ENCODE measurements at places on chromosomes 1 and 21. TPM values are rescaled to one million over a fixed set of nuclear protein-coding genes. Genes with fewer than 3 reads are reported as not detected.

AMY1B gene
- not detected for total RNA-seq

DNA sequence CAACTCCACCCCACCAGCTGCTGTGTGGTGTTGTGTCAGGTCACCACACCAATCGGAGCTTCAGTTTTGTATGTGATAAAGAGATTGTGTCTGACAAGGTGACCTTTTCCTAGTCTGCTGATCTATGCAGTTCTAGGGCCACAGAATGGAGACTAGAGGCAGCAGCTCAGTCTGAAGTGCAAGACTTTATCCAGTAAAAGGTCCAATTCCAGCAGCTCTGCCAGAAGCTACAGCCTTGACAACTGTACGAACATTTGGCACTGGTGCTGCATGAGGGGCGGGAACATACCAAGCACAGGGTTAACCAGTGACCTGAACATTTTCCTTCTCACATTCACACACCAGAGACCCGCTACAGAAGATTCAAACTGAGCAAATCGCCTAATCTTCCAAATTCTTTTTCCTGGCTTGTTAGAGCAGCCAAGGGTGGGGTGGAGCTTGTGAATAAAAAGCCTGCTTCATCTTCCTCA is 9.3 kb downstream of the FMO1 start:
- no peak for DNase-seq

DNA sequence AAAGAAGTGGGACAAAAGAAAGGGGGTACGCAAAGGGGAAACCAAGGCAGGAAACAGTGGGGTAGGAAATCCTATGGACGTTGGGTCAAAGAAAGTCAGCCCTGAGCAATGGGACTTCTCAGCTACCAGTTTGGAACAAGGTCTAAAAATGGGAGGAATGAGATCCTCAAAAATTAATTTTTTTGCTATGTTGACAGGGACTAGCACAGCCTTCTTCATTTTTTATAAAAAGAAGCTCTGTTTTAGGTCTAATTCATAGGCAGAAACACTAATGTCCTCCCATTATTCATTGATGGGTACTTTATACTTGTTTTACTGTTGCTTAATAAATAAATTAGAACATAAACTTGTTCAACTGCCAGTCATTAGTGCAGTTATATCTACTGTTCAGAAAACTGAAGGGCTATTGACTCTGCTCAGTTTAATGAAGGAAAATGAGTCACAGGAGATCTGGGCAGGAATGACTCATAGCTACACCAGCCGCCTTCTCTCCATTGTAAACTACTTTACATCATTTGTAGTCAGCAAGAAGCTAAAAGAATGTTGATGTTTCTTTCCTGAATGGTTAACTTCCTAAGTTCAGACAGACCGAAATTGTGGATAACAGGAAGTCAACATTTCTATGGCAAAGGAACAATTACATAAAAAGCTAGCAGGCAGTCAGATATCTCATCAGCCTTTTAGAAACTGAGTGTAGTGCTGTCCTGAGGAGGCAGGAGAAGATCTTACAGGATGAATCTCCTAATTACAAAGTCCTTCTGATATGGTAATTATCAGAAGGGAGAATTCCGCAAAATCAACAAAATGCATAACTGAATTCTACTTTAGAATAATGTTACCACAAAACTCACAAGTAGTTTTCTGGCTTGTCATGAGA is 356.4 kb upstream of the PKN2 start:
- DNase-seq = no peak

DNA sequence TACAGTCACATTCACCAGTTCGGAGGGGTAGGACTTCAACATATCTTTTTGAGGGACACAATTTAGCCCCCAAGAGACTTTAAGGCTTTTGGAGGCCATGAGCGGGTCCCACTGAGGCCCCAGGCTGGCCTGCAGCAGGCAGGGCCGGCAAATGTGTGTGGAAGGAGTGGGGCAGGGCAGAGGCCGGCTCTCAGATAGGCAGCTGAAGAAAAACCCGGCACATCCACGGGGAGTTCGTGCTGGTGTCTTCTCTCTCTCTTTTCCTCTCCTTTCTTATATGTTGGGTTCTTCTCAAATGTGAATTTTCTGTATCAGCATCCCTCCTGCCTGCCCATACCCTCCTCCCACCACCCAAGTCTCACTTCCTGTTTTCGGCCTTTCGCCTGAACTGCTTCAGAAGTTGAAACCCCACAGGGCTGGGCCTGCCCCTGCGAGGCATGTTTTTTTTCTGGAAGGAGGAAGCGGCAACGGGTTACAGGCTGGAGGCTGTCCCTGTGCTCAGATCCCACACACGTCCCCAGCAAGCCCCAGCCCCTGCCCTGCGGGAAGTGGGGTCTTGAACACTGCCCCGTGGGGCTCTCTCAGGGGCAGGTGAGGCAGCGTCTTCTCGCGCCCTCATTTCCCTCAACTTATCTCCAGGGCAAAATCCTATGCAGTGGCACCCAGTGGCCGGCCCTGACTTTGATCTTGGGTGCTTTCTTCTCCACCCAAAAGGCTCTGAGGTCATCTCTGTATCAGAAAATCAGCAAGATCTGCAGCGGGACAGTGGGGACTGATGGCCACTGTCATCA is 9.7 kb upstream of the UMODL1 start:
- DNase-seq = no peak

GRCh38 chr1:169091480-169091941 is 15.0 kb upstream of the ATP1B1 start:
- DNase-seq = peak; percentile 19

GOLT1A gene
- total RNA-seq = not detected

DNA sequence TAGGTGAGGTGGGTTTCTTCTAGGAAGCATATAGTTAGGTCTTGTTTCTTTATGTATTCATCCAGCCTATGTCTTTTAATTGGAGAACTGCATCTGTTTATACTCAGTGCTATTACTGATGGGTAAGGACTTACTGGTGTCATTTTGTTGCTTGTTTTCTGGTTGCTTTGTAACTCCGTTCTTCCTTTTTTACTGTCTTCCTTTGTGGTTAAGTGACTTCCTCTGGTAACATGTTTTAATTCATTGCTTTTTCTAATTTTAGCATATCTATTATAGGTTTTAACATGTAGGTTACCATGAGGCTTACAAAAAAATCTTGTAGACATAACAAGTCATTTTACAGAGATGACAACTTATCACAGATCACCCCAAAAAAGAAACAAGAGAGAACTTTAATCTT is 160.8 kb downstream of the VAV3 start:
- DNase-seq = no peak

GRCh38 chr1:245294020-245294419 is 139.2 kb downstream of the KIF26B start:
- no peak for DNase-seq

- no peak for DNase-seq
These were observed 86.5 kb downstream of the PATJ start for GRCh38 chr1:61828805-61829204.

CD34 gene
- total RNA-seq = not detected

DNA sequence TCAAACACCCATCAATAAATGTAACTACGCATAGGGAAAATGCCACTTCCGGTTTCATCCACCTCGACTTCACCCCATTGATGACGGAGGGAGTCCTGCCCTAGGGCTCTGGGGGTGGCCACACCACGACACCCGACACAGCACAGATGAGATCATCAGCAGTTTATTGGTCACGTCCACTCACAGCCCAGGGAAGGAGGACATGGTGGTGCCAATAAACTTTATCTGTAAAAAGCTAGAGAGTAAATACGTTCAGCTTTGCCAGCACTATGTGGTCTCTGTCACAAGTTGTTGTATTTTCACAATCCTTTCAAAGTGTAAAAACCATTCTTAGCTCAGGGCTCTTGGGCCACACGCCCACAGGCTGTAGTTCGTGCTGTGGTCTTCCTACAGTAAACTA is 16.3 kb downstream of the SETD4 start:
- DNase-seq = no peak

DNA sequence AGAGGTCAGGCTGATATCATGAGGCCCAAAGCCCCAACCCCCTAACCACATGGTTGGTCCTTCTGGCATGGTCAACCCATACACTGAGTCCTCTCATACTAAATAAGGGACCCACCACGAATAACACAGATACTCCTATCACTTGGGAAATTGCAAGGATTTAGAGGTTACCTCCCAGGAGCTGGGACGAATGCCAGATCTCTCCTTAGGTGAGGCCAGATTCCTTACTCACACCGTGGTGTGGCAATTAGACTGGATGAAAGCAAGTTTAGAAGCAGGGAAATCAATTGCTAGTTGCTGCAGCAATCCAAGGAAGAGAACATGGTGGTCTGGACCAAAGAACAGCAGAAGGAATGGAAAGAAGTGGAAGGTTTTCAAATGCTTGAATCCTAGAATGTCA is 60.1 kb downstream of the IER5 start:
- DNase-seq = no peak

- DNase-seq = no peak
These were observed 296.1 kb downstream of the HHIPL2 start for GRCh38 chr1:222251847-222252246.

DNA sequence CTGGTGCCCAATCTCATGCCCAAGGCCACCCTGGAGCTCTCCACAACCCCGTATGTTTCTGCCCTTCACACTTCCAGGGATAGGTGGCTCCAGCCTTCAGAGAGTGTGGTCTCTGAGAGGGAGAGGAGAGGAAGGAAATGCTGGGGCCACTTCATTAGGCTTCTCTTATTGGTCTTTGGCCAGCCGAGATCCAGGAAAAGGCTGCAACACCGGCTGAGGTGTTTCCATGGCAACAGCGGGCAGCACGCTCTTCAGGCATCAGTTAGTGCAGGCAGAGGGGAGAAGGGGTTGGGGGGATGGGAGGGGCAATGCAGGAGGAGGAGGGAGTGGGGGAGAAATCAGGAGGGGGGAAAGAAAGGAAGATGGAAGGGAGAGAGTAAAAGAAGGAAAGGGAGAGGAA is 275.1 kb upstream of the GJB5 start:
- DNase-seq = no peak

- no peak for DNase-seq
These were observed 8.1 kb upstream of the TMEM183A start for GRCh38 chr1:202998836-202999750.

DNA sequence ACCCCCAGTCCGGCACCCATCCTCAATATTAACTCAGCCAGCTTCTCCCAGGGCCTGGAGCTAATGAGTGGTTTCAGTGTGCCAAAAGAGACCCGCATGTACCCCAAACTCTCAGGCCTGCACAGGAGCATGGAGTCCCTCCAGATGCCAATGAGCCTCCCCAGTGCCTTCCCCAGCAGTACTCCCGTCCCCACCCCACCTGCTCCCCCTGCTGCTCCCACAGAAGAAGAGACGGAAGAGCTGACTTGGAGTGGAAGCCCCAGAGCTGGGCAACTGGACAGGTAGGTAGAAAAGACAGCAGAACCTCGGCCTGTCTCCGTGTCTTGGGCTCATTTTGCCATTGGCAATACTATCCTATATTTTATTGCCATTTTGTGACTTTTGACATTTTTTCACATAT is 45.4 kb upstream of the IPO9 start:
- DNase-seq = no peak

CLDN14 gene
- total RNA-seq = not detected

GRCh38 chr1:17094664-17095063 is 24.6 kb downstream of the PADI2 start:
- DNase-seq = no peak

- no peak for DNase-seq
These were observed 35.1 kb upstream of the EYA3 start for GRCh38 chr1:28123461-28123961.

DNA sequence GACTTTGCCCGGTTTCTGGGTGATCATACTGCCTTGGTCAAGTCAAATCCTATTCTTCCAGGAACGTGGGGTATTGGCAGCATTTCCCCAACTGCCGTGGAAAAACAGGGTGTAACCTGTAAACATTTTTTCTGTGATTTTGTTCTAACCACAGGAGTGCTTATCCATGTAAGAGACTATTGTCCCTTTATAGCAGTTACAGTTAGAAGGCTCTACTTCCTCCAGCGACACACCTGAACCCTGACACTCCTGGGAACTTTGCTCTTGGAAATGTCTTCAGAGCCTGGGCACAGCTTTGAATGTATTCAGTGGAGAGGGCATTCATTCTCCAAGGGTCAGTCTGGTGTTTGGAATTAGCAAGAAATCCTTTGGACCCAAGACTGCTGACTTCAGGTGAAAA is 26.4 kb upstream of the ARHGEF10L start:
- DNase-seq = no peak

GRCh38 chr1:53246261-53247134 is 8.2 kb upstream of the MAGOH start:
- DNase-seq = no peak

- no peak for DNase-seq
These were observed 20.9 kb upstream of the RGS13 start for GRCh38 chr1:192615055-192615454.

DNA sequence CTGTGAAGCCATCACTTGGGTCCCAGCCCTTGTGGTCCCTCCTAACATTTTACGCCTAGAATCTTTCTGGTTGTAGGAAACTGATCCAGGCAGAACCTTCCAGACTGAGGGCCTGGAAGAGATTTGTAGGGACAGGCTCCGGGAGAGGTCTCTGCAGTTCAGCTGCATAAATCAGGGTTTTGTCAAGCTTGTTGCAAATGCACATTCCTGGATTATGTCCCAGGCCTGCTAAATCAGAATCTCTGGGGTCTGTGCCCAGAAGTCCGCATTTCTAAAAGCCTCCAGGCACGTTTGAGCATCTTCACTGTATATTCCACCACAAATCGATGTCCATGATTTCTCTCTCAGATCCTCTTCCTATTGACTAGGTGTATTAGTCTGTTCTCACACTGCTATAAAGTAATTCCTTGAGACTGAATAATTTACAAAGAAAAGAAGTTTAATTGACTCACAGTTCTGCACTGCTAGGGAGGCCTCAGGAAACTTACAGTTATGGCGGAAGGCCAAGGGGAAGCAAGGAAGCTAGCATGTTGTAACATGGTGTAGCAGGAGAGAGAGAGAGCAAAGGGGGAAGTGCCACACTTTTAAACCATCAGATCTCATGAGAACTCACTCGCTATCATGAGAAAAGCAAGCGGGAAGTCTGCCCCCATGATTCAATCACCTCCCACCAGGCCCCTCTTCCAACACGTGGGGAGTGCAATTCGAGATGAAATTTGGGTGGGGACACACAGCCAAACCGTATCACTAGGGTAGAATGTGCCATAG is 1.2 kb upstream of the FHAD1 start:
- DNase-seq = no peak

GRCh38 chr1:147748676-147749350 is 11.6 kb downstream of the GJA5 start:
- DNase-seq = peak; percentile 53

SPRR4 gene
- not detected for total RNA-seq

DNA sequence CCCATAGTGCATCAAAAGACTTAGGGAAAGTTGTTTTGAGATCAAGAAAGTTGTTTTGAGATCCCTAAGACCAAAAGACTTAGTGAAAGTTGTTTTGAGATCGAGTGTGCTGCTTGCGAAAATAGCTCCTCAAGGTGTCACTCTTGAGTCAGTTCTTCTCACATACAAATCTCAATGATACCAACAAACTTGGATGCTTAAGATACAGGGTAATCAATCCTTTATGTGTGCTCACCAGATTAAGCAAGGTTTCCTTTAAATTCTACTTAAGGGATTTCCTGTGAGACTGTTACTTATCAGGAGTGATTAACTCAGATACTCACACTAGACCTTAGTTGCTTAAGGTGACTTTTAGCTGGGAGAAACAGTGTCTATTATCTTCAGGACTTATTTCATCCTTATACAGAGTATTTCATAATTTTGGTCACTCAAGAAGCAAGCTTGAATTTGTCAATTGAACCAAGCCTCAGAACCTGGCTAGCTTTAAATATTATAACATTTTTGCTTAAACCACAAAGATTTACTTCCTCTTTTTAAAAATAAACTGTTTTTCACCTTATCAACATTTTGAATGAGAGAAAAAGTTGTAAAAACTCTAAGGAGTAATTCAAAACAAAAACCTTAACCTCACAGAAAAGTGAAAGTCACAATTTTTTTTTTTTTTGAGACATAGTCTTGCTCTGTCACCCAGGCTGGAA is 8.0 kb upstream of the RLF start:
- DNase-seq = no peak

- DNase-seq = no peak
These were observed 105.2 kb downstream of the ACBD6 start for GRCh38 chr1:180397175-180397574.

SIPA1L2 gene
- 14.5 TPM for total RNA-seq
